ENCODE measurements at places on chromosomes 3 and 15. TPM values are rescaled to one million over a fixed set of nuclear protein-coding genes. Genes with fewer than 3 reads are reported as not detected.
A peak's percentile ranks its signal among the peaks of the same experiment; 100 is the strongest.

Gene NOX5
- 0.18 TPM for total RNA-seq

Gene CCDC14
- 10.2 TPM for total RNA-seq

Gene RARRES1
- total RNA-seq = 38.2 TPM

DNA sequence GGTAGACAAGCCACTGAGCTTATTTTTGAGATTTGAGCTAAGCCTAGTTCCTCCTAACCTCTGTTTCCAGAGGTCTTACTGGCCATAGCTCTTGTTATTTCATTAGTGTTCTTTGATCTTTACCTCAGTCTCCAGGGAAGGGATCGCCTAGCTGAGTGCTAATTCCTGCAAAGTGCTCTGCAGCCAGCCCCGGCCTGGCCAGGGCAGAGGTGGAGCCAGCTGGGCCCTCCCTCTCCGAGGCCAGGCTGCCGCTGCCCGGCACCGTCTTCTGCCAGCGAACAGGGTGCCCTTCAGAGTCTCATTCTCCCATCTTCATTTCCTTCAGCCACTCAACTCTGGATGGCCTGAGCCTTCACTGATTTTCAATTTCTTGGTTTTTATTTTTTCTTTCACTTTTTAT is 19.7 kb downstream of the FAN1 start:
- DNase-seq = peak; percentile 51
- H3K36me3 ChIP-seq = peaks cover 39% of the 10 kb centered on the region
- peaks cover 10% of the 10 kb centered on the region for H3K4me1 ChIP-seq
- H3K27ac ChIP-seq = peak overlapping the region; percentile 86

DNA sequence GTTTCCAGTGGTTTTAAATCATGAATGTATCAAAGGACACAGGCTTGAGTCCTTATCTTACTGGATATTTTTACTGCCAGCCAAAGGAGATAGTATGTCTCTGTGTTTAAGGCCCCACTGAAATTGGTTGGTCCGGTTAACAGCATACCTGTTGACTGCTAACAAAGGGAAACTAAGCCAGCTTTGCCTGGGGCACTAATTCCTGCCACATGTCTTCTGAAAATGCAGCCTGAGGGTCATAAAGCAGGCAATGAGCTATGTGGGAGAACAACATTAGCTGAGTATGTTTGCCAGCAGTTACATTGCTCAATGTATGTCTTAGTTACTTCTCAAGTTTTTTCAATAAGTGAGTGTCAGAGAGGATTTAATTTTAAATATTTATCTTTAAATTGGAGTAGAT is 12.4 kb downstream of the PLS1 start:
- no peak overlapping the region for H3K4me3 ChIP-seq
- H3K27ac ChIP-seq = no peak overlapping the region
- no peaks in the 10 kb centered on the region for H3K36me3 ChIP-seq
- H3K27me3 ChIP-seq = no peaks in the 10 kb centered on the region

DNA sequence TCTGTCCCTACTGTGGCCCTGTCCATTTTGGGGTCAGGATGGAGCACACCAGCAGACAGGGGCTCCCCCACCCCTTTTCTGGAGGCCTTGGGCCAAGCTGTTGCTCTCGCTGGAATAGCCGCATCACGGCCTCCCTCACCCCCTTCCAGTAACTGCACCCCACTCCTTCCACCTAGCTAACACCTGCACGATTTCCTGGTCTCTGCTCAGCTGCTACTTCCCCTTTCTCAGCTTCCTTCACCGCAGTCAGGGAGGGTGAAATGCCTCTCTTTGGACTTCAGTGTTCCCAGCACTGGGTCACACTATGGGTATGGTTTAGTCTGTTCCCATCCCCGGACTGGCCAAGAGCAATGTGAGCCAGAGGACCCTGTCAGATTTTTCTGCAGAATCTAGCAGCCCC is 400.2 kb downstream of the MCTP2 start:
- no peak overlapping the region for H3K27ac ChIP-seq
- H3K4me3 ChIP-seq = no peak overlapping the region
- H3K27me3 ChIP-seq = no peaks in the 10 kb centered on the region
- H3K36me3 ChIP-seq = no peaks in the 10 kb centered on the region

GRCh38 chr3:16357186-16358121 is 92.4 kb downstream of the OXNAD1 start:
- peaks cover 19% of the 10 kb centered on the region for H3K4me1 ChIP-seq
- DNase-seq = peak; percentile 48
- no peak overlapping the region for H3K27ac ChIP-seq

- H3K36me3 ChIP-seq = no peaks in the 10 kb centered on the region
- H3K4me3 ChIP-seq = no peak overlapping the region
- peaks cover 18% of the 10 kb centered on the region for H3K4me1 ChIP-seq
- no peak overlapping the region for H3K27ac ChIP-seq
- no peaks in the 10 kb centered on the region for H3K27me3 ChIP-seq
- no peak for DNase-seq
Observed at GRCh38 chr3:143445118-143445517, 325.5 kb downstream of the CHST2 start.

- H3K4me3 ChIP-seq = no peak overlapping the region
- no peaks in the 10 kb centered on the region for H3K36me3 ChIP-seq
- no peaks in the 10 kb centered on the region for H3K4me1 ChIP-seq
- H3K27ac ChIP-seq = no peak overlapping the region
- H3K27me3 ChIP-seq = no peaks in the 10 kb centered on the region
Observed at GRCh38 chr3:147773116-147773630, 364.0 kb downstream of the ZIC1 start.

GRCh38 chr3:107919239-107919638 is 171.6 kb downstream of the CD47 start:
- no peak overlapping the region for H3K27ac ChIP-seq
- no peaks in the 10 kb centered on the region for H3K27me3 ChIP-seq
- H3K36me3 ChIP-seq = no peaks in the 10 kb centered on the region
- DNase-seq = no peak
- no peak overlapping the region for H3K4me3 ChIP-seq

DNA sequence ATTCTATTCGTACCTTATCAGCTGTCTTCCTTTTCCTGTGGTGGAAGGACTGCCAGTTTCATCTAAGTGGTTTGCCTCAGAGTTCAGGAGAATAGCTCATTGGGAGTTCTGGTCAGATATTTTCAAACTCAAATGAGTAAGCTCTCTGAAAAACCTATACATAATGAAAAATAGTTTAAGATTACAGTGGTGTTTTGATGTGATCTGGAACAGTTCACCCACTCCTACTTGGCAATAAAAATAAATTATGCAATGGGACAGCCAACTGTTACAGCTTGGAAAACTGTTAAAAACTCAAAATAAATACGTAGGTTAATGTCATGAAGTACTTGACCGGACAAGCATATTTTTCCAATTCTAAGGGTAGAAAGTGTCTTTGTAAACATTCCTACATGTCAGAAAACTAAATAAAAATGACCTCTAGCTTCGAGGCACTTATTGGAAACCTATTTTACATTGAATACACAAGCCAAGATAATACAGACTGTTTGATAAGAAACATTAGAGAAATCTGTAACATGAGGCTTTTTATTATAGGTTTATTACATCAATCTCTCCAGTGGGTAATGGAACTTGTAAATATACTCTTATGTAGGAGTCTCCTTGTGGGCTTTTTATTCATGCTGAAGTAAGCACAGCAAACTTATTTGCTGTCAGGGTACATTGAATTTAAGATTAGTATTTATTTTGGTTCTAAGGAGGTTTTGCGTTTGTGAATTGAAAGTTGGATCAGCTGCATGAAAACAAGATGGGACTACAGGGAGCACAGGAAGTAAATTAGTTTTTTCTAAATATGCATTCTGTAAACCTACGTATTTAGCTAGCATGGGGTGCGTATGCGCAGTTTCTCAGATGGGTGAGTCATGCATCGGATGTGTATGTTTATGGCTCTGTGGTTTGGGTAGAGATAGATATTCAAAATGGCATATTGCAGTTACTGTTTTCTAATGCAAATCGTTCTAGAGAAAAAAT is 453.1 kb downstream of the IL5RA start:
- H3K27ac ChIP-seq = no peak overlapping the region
- DNase-seq = no peak
- H3K36me3 ChIP-seq = no peaks in the 10 kb centered on the region
- no peak overlapping the region for H3K4me3 ChIP-seq
- no peaks in the 10 kb centered on the region for H3K27me3 ChIP-seq

- no peak overlapping the region for H3K4me3 ChIP-seq
- peaks cover 68% of the 10 kb centered on the region for H3K36me3 ChIP-seq
- peaks cover 9% of the 10 kb centered on the region for H3K4me1 ChIP-seq
Observed at GRCh38 chr3:125511420-125512118, 8.4 kb downstream of the SNX4 start.

- H3K4me1 ChIP-seq = peaks cover 12% of the 10 kb centered on the region
- H3K4me3 ChIP-seq = no peak overlapping the region
- H3K36me3 ChIP-seq = no peaks in the 10 kb centered on the region
- no peak for DNase-seq
- no peaks in the 10 kb centered on the region for H3K27me3 ChIP-seq
Observed at GRCh38 chr3:23041918-23042696, 161.0 kb upstream of the UBE2E2 start.

- peaks cover 16% of the 10 kb centered on the region for H3K4me1 ChIP-seq
- no peak for DNase-seq
- H3K27me3 ChIP-seq = no peaks in the 10 kb centered on the region
- H3K36me3 ChIP-seq = peaks cover 31% of the 10 kb centered on the region
Observed at GRCh38 chr15:89335298-89336041, 846 bp upstream of the POLG start.

DNA sequence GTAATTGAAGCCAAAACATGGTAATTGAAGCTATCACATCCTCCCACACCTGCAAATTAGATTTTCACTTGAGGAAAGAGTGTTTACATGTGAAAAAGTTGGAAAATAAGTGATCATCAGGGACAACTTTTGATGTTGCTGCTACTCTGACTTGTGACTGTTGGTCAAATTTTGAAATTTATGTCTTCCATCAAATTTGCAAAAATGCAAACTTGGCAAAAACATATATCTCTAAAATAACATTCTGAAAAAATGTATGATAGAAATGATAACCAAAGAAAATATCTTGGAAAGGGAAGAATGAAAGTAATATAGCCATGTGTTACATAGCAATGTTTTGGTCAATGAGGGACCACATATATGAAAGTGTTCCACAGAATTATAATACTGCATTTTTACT is 703.9 kb upstream of the SEMA6D start:
- DNase-seq = no peak
- no peak overlapping the region for H3K4me3 ChIP-seq
- H3K27ac ChIP-seq = no peak overlapping the region
- no peaks in the 10 kb centered on the region for H3K36me3 ChIP-seq

DNA sequence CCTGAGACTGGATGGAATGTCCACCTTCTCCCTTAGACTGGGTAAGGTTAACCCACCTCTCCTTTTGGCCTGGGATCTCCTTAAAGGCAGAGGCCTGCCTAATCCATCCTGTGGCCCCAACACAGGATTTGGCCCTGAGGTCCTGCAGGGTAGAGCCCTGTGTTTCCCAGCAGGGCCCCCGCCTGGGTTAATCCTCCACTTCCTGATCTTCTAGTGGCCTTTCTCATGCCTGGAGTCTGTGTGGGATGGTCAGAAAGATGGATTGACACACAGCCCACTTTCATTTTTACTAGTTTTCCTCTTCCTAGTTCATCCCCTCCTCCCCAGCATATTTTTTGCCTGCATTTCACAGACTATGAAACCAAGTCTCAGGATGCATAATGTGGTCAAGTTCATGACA is 48.9 kb upstream of the SLC6A6 start:
- H3K27ac ChIP-seq = no peak overlapping the region
- H3K4me3 ChIP-seq = no peak overlapping the region
- no peak for DNase-seq
- H3K27me3 ChIP-seq = no peaks in the 10 kb centered on the region

DNA sequence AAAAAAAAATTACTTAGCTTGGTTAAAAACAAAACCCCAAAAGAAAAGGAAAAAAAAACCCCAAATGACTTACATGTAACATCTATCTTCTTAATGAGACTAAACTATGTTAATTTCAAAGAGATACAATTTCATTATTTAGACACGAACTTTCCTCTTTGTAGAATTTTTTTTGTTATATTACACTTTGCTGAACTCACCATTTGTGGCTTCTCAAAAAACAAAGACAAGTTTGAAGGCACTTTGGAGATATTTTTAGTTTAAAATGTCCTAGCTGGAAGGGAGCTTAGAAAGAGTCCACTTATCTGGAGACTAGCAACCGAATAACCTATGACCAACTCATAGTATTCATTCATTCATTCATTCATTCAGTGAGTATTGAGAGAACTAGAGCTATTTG is 301.7 kb upstream of the ROPN1 start:
- no peak overlapping the region for H3K4me3 ChIP-seq
- no peaks in the 10 kb centered on the region for H3K27me3 ChIP-seq
- H3K36me3 ChIP-seq = no peaks in the 10 kb centered on the region
- DNase-seq = no peak
- no peak overlapping the region for H3K27ac ChIP-seq

DNA sequence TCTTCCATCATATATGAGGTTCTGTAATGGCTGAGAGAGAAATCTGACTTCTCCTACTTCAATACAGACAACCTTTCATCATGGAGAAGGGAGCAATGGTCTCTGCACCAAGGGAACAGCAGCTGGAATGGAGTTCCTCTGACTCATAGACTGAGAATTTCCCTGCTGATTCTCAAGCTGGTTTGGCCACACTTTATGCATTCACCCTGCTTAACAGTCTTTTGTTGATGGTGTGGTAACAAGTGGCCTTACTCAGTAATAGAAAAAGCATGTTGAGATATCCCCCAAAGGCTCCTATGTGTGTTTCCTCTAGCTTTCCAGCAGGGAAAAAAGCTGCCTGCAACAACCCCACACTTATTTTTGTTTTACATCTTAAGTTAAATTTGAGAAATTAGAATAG is 138.1 kb downstream of the GREM1 start:
- DNase-seq = no peak
- no peak overlapping the region for H3K4me3 ChIP-seq
- no peaks in the 10 kb centered on the region for H3K36me3 ChIP-seq
- no peaks in the 10 kb centered on the region for H3K27me3 ChIP-seq

GRCh38 chr3:39383881-39384664 is 903 bp downstream of the SLC25A38 start:
- peak overlapping the region; percentile 87 for H3K27ac ChIP-seq
- peak; percentile 97 for DNase-seq
- H3K36me3 ChIP-seq = no peaks in the 10 kb centered on the region
- H3K4me1 ChIP-seq = peaks cover 10% of the 10 kb centered on the region
- no peaks in the 10 kb centered on the region for H3K27me3 ChIP-seq

DNA sequence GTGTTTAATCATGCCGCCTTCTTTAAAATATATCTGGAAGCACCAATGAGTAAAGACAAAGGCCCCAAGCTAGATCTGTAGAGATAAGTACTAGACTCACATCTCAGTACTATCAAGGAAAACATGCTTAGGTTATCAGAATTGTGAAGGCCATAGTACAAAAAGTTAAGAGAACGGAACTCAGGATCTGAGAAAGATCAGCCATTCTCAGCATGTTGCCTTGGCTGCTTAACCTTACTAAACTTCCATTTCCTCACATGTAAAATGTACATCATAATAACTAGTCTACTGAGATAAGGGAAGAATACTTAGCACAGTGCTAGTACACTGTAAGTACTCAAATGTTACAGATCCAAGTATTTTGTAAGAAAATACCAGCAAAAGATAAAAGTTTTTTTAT is 7.6 kb downstream of the DNAJC19 start:
- no peak for DNase-seq
- H3K27me3 ChIP-seq = no peaks in the 10 kb centered on the region
- H3K4me3 ChIP-seq = no peak overlapping the region
- H3K36me3 ChIP-seq = no peaks in the 10 kb centered on the region

- H3K4me3 ChIP-seq = no peak overlapping the region
- H3K4me1 ChIP-seq = peaks cover 100% of the 10 kb centered on the region
- peak overlapping the region; percentile 37 for H3K27ac ChIP-seq
- DNase-seq = no peak
Observed at GRCh38 chr15:101242999-101243336, 8.9 kb downstream of the CHSY1 start.

- no peaks in the 10 kb centered on the region for H3K27me3 ChIP-seq
- H3K4me3 ChIP-seq = no peak overlapping the region
- peaks cover 35% of the 10 kb centered on the region for H3K4me1 ChIP-seq
- peak overlapping the region; percentile 5 for H3K27ac ChIP-seq
Observed at GRCh38 chr3:37925157-37925556, 63.5 kb downstream of the CTDSPL start.
